Prostate gland (tissue), 2 donors: ENCODE measurements at places on chromosomes 6 and 20.

DNA sequence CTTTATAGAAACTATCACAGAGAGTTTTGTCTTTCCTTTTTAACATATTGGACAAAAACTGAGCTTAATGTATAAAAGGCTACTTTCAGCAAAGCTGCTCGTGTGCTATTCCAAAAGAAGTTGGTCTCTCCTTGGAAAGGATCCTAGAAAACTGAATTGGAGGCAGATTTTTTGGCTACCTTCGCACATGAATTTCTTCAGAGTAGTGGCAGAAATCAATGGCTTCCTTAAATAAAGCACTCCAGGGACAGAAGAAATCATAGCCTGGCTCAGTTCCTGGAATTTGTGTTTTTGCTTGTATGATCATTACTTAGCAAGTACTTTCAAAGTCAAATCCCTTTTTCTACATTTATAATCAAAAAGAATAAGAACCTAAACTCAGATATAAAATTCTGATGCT lies 780.3 kb downstream of the PHF3 start:
- DNase-seq: no peak

DNA sequence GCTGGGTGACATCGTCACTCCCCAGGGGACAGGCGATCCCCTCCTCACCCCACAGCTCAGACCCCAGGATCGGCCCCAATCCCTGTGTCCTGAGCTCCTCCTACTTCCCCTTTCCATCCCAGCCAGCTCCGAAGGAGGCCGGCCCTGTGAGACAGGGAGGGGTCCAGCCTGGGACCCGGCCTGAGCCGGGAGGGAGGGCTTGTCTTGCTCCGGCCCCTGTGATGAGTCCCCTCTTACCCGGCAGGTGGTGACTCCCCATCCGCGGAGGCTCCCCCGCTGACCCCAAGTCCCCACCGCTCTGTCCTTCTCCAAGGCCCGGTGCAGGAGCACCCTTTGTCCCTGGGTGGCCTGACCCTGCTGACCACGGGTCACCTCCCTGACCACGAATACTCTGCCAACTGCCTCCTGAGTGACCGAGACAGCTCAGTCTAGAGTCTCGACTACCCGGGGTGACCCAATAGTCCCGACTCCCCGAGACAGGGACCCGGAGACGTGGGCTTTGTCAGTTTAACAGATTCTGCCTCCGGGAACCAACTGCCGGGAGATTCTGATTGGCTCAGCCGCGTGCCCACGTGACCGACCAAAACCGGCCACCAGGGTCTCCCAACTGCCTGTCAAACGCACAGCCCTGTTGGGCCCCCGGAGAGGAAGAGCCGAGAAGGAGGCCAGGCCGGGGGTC lies 187.4 kb upstream of the PROKR2 start:
- DNase-seq: no peak

DNA sequence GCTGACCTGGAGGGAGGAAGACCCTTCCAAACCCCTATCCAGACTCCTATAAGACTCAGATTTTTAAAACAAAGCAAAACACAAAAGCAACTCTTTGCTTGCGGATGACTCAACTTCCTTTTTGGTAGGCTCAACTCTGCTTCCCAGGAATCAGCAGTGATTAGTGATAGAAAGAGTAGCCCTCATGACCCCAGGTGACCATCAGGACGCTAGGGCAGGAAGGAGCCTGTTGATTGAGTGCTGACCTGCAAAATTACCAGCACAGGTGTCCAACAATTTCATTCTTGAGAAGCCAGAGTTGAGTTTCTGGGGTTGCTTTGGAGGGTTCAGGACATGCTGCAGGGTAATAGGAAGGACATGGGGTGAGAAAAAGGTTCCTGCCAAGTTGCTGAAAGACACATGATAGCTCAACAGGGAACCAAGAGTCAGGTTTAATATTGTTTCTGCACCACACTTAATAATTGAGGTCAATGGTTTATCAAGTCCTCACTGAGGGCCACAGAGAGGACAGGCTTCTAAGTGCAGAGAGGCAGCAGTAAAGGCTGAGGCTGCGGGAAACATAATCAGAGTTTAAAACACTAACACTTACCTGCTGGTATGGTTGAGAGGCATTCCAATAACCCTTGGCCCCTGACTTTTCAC lies 67.4 kb upstream of the BMP2 start:
- no peak for DNase-seq

- DNase-seq: no peak
Observed at GRCh38 chr6:38739532-38739931, 24.4 kb downstream of the DNAH8 start.

DNA sequence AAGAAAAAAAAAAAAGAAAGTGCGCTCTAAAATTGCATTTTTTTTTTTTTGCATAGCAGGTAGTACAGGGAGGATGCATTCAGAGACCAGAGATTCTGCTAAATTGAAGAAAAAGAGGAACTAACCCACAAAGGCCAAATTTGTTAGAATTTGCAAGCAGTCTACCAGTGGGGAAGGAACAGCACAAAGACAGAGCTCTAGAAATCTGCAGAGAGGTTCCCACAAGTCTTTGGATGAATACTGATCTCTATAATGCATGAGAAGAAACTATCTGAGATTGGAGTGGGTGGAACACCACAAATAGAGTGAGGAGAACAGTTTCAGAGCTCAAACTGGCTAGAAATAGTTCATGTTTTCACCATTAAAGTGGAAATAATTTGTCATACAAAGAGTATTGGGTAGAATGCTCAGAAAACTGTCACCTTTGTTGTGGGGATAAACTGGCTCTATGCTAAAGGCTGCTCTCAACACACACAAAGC lies 79.6 kb upstream of the AHI1 start:
- no peak for DNase-seq

DNA sequence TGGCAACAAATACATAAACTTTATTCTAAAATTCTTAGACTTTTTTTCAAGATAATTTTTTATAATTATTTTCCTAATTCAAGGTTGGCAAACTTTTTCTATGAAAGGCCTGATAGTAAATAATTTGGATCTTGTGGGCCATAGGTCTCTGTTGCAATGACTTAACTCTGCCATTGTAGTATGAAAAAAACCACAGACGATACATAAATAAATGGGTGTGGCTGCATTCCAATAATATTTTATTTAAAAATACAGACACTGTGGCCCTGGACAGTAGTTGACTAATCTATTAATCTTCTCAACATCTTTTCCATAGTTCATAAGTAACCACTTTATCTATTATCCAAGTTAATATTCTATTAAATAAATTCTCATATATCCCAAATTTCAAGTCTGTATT lies 281.1 kb downstream of the SYNE1 start:
- DNase-seq: no peak

GRCh38 chr6:47788498-47788884 lies 6.7 kb downstream of the OPN5 start:
- DNase-seq: no peak

DNA sequence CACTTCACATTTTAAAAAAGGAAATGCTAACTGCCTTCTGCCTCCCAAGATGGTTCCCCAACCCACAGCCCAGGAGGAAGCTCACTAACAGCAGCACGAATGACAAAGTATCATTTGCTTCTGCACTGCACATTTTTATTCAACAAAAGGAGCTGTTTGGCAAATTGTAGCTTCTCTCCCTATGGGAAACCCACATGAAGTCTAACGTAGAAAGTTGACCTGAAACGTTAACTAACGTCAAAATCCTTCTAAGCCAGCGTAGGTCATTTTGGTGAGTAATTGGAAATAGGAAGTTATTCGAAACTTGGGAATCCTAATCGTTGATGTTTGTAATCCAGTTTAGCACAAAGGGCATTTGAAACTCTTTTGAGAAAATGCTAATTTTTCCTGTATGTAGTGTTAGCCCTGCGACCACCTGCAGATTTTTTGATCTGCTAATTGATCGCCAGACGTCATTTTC lies 2.9 kb downstream of the SALL4 start:
- DNase-seq: no peak

DNA sequence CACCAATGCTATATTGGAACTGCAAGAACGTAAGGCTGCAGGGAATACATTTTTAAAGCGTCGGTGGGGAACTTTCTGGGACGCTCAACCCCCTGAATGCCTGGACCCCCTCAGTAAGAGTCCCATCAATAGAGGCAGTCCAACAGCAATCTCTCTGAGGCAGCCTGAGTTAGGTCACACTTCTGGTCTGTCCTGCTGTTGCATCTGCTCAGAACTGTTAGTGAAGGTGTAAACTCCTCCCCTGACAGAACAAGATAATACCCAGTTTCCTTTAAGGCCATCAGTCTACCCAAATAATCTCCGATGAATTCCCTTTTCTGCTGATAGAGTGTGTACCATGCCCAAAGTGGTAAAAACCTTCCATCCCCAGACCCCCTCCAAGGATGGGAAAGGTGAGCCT lies 1.1 kb upstream of the RNGTT start:
- no peak for DNase-seq

DNA sequence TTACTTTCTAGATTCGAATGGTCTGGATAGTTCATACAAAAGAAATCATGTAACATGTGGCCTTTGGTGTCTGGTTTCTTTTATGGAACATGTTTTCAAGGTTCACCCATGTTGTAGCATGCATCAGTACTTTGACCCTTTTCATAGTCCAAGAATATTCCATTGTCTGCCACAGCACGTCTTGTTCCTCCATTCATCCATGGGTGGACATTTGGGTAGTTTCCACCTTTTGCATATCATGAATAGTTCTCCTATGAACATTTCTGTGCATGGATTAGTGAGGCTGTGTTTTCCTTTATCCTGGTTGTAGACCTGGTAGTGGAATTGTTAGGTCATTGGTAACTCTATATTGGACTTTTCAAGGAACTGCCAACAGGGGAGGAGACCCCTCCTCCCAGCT lies 31.7 kb downstream of the GSTA3 start:
- DNase-seq: no peak

DNA sequence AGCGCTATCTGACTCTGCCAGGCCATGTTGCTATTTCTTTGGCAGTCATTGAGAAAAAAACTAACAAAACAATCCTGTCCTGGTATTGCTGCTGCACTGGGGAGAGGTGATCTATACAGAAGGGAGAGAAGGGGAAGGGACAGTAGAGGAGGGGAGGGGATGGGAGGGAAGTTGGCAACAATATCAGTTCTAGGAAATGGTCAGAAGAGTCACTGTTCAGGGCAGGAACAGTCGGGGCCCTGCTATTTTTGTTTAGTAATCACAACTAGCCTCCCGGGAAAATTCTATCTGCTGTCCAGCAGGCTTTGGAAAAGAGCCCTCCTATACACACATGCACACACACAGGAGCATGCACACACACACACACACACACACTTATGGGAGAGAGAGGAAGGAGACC lies 142.3 kb upstream of the CARMIL1 start:
- no peak for DNase-seq

GRCh38 chr6:157605484-157605883 lies 217.6 kb upstream of the SNX9 start:
- DNase-seq: no peak

DNA sequence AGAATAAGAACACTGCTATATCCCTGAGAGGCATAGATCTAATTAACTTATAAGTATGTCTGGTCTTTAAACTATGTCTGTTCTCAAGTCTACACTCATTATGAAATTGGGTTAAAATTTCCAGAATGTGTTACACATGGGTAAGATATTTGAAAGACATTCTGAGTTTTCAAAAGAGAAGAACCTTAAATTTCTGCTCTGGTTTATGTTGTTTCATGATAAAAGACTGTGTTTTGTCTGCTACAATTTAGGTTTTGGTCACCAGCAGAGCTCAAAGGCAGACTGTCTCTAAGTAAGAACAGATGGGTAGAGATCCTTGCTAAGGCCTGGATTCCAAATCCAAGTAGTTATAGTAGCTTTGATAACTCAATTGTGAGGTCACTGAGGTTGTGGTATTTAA lies 6.0 kb downstream of the STMND1 start:
- no peak for DNase-seq

DNA sequence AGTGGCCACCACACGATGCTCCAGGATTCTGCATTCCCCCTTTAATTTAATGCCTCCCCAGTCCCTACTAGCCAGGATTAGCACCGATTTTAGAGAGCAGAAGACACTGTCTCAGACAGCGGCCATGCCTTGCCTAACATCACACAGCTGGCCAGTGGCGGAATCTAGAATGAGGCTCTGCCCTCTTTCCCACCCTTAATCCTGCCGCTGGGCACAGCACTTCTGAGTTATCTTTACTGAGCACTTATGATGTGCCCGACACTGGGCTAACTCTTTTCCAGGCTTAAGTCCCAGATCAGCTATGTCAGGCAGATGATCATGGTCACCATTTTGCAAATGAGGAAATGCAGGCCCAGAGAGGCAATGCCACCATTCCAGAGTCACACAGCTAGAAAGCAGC lies 5.6 kb upstream of the BPIFA2 start:
- DNase-seq: no peak

DNA sequence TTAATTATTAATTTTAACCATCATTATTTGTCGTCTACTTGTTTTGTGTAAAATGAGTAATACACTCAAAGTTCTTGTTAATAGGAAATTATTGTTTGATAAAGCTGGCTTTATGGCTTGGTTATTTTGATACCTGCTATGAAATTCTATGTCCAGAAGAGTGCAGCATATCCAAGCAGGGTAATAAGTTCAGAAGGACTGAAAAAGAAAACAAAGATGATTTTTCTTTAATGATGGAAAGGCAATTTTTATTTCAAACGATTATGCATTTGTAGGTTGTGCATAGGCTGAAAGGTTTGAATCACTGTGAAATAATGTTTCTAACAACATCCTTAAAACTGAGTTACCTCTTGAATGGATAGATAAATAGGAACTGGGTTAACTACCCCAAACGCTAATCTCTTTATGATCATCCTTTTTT lies 1.4 kb upstream of the MAN1A1 start:
- no peak for DNase-seq

DNA sequence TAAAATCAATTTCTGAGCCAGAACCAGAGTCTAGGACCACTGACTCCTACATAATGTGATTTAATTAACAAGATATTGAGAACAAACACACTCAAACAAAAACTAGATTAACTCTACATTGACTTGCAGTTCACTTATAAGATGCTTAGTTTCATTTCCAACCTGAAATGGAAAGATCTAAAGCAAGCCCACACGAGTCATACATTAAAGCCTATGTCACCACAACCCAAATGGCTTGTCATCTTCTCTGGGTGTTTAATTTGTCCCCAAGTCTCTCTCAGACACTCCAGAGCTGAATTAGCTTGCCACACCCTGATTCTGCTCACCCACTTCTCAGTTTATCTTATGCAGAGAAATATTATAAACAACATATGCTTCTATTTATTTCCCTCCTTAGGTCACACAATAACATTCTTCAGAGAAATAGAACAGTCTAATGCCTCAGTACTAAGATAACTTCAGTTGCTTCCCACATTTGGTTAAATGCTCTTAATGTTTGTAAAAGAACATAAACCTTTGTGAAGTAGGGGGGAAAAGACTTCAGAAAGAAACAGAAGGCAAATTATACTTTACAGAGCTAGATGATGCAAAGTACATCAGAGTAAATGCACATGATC lies 8.8 kb upstream of the FBXO30 start:
- DNase-seq: no peak

- DNase-seq: no peak
Observed at GRCh38 chr6:16956361-16956760, 145.5 kb upstream of the STMND1 start.
